ENCODE measurements at places on chromosomes 7 and 10. TPM values are rescaled to one million over a fixed set of nuclear protein-coding genes. Genes with fewer than 3 reads are reported as not detected.

DNA sequence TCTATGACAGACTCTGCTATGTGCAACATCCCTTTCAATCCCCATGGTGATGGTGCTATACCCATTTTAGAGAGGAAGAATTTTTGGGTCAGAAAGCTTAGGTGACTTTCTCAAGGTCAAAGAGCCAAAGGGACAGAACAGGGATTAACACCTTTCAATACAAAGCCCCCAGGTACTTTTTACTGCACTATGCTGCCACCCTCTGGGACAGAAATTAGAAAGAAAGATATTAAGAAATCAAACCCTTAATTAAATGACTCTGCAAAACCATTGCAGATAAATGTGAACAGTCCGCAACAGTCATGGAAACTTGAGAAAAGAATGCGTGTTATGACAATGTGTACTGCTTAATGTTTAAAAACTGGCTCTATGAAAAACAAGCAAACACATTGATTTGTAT lies 673.7 kb downstream of the MAGI2 start:
- no peak for DNase-seq

GRCh38 chr7:73715648-73716317 lies 3.7 kb downstream of the STX1A start:
- DNase-seq = no peak

- DNase-seq = peak; percentile 25
Observed at GRCh38 chr7:74051629-74052410, 23.8 kb downstream of the ELN start.

DNA sequence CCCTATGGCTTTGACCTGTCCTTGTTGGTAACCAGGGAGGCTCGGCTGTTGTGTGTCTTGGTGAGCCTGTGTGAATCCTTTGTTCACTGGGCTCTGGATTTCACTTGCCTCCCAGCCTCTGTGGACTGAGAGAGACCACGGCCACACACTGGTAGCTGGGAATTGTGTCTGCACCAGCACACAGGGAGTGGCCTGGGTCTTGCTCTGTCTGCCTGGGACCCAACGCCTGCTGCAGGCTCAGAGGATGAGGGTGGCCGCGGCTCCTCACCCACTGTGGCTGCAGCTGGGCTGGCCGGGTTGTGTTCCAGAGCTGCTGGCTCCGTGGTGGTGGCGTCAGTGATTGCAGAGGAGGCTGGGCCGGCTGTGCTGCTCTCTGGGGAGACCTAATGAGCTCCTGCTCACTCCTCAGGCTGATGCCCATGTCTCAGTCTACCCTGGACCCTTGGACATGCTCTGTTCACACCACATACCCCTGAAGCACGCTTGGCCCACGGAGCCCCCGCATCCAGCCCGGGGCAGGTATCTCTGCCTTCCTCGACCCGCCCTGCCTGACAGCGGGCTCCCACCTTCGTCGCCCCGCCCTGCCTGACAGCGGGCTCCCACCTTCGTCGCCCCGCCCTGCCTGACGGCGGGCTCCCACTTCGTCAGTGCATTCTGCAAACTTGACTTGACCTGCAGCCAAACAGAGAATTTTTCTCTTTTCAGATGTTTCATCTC lies 328.5 kb downstream of the ADARB2 start:
- DNase-seq = no peak

PALD1 gene
- total RNA-seq = 4.4 TPM

GRCh38 chr7:93409324-93409723 lies 165.2 kb downstream of the CALCR start:
- DNase-seq = no peak

DNA sequence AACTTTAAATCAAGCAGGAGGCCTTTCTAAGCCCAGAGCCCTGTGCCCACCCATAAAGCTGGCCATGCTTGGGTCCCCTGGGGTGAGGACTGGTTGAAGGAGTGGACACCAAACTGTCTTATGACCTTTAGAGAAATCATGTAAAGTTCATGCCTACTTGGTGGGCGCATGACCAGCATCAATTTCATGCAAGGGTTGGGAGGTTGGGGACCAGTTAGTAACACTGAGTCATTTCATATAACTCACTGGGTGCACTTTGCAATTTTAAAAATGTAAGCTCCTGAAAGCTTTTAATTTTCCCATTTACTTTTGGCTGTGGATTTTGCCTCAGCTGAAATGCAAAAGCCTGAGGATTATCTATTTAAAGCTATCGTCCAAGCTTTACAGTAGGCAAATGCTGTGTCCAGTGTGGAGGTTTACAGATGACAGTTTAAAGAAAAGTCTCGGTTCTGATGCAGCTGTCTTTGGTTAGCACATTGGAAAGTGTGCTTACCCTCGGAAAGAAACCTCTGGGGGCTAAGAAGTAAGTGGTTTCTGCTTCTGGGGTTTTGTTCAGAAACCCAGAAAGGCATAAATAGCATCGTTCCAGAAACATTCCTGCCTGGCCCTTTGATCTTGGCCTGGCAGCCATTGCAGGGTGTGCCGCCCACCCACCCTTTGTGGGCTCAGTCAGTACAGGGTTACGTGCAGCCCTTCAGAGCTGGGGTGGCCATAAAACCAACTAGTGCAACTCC lies 48.8 kb upstream of the CHST15 start:
- no peak for DNase-seq

DNA sequence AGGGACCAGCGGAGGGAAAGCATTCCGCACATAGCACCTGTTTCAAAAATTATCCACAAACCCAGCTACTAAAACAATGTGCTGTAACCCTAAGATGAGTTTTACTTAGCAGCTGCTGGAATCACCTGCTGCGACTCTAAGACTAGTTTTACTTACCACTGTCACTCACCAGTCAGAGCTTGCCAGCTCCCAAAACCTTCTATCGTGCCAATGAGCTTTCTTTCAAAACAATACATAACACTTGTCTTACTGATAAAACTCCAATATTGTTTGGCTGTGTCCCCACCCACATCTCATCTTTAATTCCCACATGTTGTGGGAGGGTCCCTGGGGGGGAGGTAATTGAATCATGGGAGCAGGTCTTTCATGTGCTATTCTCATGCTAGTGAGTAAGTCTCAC lies 18.4 kb downstream of the ST8SIA6 start:
- no peak for DNase-seq

Data from left cardiac atrium (tissue), 4 donors.